ENCODE measurements at places on chromosomes 5 and 9.
A peak's percentile ranks its signal among the peaks of the same experiment; 100 is the strongest.

- DNase-seq, result no peak
Measured at GRCh38 chr9:120014796-120015195, 565.2 kb downstream of the CDK5RAP2 start.

DNA sequence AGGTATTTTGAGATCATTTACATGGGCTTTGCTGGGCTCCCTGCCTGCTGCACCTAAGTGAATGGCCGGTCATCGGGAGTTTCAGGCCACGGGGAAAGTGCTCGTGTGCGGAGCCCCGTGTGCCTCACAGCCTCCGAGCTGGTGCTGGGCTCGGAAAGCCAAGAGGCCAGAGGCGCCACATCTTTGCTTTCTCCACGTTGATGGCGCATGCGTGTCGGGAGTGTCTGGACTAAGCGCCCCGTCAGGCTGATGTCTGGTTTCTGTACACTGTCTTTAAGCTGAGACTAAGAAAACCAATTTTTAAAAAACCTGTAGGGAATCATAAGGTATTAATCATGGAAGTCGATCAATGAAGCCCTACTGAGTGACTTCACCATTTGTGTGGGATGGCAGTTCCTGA is 69.1 kb downstream of the OTULIN start:
- no peak for DNase-seq

GRCh38 chr9:33161011-33161588 is 6.0 kb downstream of the B4GALT1 start:
- DNase-seq, result no peak

DNA sequence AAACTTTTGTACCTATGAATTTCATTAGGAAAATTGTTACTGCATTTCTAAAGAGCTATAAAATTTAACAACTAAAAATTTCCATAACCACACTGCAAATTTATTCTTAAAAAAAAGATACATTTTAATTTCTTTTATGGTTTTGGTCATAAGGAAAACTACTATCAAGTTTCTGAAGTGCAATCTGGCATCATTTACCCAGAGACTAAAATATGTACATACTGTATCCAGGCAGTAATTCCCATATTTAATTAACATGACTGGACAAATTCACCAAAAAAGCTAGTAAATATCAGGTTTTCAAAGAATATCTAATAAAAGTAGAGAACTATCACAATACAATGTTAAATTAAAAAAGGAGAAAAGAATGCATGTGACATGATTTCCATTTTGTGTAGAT is 20.7 kb downstream of the PUM3 start:
- DNase-seq, result no peak

DNA sequence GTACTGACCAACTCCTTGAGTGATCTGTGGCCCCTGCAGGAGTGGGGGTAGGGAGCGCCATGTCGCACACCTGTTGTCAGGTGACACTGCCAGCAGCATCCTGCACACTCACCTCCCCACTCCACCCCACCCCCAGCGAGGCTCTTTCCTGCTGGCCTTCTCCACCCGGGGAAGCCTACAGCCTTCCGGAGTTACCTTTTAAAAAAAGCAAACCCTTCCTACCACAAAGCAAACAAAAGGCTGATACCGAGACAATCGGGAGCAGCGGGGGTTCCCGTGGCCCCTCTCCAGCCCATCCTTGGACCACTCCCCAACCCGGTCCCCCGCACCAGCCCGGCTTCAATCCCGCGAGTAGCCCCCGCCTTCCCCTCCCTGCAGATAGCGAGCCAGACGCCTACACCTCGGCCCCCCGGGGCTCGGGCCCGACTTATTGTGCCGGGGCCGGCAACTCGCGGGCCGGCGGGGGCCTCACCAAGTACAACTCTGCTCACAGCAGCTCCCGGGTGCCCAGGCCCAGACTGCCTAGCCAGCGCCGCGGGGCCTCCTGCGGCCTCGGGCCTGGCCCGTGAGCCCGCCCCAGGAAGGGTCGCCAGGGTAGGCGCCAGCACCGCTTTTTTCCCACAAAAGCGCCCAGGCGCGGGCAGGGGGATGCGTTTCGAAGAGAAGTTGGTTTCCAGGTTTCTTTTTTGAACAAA is 724 bp downstream of the MACROH2A1 start:
- DNase-seq, result peak; percentile 24

DNA sequence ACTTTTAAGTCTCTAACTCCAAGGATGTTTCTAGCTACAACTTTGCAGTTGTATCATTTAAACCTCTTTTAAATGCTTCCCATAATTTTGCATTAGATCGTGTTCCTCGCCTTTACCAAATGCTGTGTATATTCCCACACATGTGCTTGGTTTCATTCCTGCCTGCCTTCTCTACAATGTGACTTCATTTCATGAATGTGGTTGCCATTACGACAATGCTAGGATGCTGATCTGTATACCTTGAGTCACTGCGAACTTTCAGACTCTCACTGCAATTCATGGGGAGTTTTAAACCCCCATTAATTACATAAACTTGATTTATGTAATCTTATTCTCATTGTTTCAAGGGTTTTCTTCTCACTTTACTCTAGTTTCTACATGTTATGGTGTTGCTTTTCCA is 50.3 kb downstream of the UBE2QL1 start:
- DNase-seq, result no peak

DNA sequence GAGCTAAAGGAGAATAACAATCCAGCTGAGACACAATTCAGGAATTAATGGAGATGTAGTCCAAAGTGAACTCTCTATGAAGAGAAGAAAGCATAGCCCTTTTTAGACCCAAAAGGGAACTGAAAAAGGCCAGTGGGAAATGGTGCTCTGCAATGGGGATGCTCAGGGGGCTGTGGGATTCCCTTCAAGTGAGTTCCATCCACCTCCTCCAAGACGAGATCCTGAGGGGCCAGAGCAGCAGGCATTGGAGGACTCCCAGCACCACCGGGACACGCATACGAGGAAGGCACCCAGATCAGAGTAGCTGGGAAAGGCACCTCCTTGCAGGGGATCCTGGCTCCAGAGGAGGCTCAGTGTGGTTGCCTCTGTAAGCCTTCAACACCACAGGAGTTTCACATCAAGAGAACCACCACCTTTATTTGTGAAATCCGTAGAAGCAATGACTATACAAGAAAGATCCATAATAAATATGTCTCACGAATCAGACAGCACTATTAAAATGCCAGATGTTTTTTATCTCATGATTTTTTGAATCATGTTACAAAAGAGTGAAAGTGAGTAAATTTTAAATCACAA is 288.2 kb downstream of the MED10 start:
- DNase-seq, result no peak

DNA sequence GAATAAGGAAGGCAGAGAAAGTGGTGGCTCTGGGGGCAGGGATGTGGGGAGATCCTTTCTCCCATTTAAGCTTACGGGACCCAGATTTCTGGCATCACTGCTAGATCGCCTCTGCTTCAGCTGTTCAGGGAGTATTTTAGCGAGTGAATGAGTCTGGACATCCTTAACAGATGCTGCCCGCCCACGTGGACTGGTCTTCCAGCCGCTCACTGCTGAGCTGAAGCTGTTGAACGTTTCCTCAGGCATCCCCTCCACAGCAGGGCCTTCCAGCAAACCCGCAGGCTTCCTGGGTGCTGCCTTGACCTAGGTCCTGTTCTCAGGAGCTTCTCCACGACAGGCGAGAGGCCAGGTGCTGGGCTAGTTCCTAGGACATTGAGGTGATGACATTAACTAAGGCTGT is 144.4 kb upstream of the EFNA5 start:
- no peak for DNase-seq

GRCh38 chr9:121326130-121326838 is 43.8 kb downstream of the STOM start:
- DNase-seq, result no peak

DNA sequence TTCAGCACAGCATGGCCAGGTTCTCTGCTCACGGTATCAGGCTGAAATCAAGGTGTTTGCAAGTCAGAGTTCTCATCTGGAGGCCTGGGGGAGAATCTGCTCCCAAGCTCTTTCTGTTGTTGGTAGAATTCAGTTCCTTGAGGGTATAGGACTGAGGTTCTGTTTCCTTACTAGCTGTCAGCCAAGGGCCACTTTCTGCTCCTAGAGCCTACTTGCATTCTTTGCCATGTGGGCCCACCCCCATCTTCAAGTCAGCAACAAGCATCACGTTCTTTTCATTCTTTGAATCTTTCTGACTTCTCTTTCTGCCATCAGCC is 7.4 kb upstream of the CDC42SE2 start:
- no peak for DNase-seq

- no peak for DNase-seq
Measured at GRCh38 chr5:107388141-107388861, 282.4 kb downstream of the EFNA5 start.

- no peak for DNase-seq
Measured at GRCh38 chr9:27183701-27184100, 74.7 kb downstream of the TEK start.

DNA sequence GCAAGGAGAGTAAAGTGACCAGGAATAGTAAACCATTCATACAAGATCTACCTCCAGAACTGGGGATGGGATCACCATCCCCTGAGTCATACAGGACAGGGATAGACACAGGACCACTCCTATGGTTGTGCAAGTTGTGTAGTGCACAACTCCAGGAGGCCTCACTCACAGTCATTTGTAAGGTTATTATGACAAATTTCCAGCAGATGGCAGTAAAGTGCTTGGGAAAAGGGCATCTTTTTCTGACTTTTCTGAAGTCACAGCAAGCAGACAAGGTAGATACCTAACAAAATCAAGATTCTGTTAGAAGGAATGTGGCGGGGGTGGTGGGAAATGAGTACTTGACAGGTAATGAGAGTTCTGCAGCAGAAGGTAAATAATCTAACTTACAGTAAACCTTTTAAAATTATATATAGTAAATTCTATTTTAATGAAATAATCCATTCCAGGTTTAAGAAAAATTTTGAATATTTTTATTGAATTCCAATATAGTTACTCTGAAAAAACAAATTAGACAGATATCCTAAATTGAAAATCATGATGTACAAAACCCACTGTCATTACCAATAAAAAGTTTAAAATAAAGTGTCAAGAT is 16.7 kb upstream of the KIF27 start:
- DNase-seq, result peak; percentile 20

GRCh38 chr5:89878140-89879132 is 531.1 kb downstream of the CETN3 start:
- no peak for DNase-seq

DNA sequence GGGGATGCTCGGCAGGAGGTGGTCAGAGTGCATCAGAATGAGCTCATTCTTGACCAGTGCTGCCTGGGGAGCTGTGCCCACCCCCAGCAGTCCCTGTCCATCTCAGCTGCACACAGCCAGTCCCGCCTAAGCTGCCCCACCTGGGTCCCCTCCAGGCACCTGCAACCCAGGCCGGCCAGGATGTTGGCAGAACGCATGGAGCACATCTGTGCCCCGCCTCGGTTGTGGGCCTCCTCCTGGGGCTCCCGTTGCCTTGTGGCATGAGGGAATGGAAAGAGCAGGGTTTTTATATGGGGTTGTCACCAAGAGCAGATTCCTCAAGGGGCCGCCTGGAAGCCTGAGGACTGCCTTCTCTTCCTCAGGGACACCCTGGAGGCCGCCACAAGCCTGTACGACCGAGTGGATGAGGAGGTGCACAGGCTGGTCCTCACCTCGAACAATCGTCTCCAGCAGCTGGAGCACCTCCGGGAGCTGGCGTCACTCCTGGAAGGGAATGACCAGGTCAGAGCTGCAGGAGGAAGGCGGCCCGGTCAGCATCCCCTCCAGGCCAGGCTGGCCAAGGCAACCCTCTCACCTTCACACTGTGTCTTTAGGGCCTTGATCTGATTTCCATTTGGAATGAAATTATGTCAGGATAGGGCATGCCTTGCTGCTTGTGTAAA is 34.8 kb upstream of the LRRC14B start:
- no peak for DNase-seq

- DNase-seq, result no peak
Measured at GRCh38 chr9:122239722-122240121, 11.0 kb upstream of the LHX6 start.

GRCh38 chr9:93197670-93198069 is 13.7 kb downstream of the WNK2 start:
- DNase-seq, result no peak

DNA sequence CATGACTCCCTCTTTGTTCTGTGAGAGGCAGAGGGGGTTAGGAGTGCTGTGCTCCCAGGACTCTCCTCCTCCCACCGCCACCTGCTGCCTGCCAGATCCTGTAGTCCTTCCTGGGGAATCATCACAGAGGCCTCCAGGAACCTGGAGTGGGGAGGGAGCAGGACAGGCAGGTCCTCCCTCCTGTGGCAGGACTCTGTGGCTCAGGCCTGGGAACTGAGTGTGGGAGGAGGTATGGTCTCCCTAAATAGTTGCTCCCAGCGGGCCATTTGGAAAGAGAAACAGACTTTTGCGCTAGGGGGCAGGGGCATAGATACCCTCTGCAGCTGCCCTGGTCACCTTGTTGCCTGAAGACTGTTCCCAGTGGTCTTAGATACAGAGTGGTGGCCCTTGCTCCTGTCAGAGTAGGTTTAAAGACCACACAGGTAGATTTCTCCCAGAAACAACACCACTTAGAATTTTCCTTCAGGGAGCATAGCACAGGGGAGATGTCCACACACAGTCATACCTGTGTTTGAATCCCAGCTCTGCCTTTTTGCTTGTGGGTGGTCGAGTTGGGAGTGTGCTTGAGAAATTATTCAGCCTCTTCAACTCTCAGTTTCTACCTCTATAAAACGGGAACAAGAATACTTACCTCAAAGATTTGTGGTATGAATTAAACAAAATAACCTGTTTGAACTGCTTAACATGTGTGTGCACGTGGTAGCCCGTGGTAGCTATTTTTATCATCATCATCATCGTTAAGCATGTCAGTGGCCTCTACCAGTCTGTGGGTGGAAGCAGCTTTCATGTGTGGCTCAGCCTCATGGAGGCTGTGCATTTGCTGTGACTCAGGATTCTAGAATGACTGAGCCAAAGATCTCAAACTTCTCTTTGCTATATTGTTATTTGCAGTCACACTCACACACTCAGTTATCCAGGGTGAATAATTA is 55.8 kb downstream of the SLC22A5 start:
- peak; percentile 42 for DNase-seq

DNA sequence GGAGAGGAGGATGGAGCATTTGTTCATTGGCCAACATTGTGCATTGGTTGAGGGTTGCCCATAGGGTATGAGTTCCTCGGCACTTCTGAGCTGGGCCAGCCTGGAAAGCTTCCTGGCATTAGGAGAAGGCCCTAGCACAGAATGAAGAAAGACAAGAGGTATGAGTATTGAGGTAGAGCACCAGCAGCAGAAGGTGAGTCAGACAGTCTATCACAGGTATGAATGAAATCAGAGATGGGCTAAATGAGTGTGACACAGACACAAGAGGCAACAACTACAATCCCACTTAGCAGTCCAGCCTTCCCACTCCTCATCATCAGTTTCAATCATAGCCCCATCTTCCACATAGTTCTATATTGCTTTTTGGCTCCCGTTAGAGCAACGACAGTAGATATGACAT is 25.4 kb upstream of the TGFBR1 start:
- no peak for DNase-seq

- DNase-seq, result no peak
Measured at GRCh38 chr5:15776346-15776745, 276.4 kb downstream of the FBXL7 start.

GRCh38 chr5:158099571-158100105 is 240.7 kb upstream of the CLINT1 start:
- no peak for DNase-seq

DNA sequence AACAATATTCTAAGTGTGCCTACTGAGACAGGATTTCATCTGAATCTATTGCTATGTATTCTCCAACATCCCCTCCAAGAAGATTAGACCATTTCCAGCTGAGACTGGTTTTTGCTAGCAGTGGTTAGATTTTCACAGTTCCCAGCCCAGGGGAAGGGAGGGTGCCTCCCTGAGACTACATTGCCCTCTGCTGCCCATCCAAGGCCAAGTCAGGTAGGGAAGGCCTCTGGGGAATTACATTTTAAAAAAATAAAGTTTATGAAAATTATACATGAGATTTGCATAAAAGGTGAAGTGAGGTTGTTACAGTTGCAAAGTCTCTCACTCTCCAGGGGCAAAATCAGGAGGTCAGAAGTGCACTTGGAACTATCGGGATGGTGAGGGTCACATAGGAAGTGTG is 28.0 kb upstream of the SYK start:
- no peak for DNase-seq

Measured in GM12891 (cell line).